ENCODE measurements at places on chromosomes 13 and 19.

DNA sequence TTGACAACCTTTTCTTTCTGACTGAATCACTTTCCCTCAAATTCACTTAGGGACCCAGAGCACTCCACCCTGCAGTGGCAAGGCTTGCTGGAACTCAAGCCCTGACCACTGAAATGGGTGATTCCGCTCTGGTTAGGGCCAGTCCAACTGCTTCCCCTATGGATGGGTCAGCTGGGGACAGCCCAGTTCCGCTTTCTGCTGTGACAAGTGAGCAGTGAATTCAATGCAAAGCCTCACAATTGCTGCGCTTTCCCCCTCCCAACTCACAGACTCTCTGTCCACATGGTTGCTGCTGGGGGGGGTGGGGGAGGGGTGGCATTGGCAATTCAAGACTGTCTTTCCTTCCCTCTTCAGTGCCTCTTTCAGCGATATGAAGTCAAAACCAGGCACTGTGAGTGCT, 18.7 kb downstream of the CD70 start:
- DNase-seq = no peak

- DNase-seq = peak; percentile 4
These were observed 15.0 kb downstream of the TSHZ3 start for GRCh38 chr19:31334101-31334848.

- DNase-seq = no peak
These were observed 28.0 kb upstream of the C1QTNF9 start for GRCh38 chr13:24281188-24282008.

DNA sequence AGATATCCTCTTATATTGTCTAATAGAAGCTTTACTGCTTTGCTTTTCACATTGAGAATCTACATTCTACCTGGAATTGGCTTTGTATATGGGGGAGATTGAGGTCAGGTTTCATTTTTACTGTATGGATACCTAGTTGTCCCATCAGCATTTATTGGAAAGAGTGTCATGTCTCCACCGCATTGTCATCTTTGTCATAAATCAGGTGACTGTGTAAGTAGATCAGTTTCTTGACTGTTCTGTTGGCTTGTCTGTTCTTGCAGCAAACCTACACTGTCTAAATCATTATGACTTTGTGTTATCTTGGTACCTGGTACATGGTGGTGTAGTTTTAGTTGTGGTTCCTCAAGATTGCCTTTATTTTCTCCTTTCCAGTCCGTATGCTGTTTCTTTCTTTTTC, 5.8 kb downstream of the URI1 start:
- no peak for DNase-seq

DNA sequence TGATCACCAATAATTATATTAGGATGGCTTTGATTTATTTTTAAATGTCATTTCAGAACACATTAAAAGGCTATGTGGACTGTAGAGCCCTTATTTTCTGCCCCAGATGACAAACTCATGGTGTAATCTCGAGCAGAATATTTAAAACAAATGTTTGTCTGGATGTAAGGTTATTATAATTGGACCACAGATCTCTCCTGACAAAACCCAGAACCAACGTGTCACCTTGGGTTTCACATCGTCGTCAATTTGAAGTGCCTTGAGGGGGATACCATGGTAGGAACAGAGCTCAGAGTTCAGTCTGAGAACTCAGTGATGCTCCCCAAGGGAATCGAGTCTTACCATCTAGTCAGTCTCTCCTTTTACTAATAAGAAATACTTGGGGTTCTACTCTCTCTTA, 2.8 kb downstream of the SACS start:
- DNase-seq = no peak

DNA sequence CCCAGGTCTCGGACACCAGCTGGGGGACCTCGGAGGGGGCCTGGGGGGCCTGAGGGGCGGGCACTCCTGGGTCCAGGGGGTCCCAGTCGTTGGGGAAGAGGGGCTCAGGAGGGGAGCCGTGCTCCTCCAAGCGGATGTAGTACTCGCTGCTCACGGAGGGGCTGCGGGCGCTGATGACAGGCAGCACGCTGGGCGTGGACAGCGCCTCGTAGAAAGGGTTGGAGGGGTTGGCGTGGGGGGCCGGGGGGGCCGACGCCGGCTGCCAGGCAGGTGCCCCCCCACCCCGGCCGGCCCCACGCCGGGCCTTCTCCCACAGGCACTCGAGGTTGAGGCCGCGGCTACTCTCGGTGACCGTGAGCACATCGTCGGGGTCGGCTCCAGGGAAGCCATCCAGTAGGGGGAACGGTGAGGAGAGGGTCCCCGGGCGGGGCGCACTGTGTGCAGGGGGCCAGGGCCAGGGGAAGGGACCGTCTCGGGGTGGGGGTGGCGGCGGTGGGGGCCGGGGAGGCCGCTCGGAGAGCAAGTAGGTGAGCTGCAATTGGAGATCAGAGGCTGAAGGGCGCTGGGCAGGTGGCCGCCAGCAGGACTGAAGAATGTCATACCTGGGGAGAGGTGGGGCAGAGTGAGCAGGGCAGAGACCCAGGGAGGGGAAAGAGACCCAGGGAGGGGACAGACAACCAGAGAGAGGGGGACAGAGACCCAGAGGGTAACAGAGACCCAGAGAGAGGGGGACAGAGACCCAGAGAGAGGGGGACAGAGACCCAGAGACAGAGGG, 12.1 kb downstream of the LMTK3 start:
- no peak for DNase-seq

DNA sequence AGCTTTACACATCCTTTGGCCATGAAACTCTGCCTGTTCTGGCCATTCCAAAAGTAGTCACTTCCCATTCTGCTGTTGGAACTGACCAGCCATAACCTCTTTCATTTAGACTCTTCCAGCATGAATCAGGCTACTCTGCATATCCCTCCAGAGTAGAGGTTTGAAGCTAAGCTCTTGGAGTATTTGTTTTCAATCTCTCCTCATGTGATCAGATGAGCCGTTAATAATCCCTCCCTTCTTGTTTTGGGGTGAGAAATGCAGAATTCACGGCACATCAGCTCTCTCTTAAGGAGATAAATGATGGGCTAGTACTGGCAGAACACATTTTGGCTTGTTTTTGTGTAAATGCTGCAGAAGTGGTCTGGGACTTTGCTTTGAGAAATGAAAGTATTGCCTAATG, 519.9 kb downstream of the PCDH17 start:
- DNase-seq = no peak

GRCh38 chr13:42652642-42653415, 78.9 kb downstream of the TNFSF11 start:
- DNase-seq = no peak

DNA sequence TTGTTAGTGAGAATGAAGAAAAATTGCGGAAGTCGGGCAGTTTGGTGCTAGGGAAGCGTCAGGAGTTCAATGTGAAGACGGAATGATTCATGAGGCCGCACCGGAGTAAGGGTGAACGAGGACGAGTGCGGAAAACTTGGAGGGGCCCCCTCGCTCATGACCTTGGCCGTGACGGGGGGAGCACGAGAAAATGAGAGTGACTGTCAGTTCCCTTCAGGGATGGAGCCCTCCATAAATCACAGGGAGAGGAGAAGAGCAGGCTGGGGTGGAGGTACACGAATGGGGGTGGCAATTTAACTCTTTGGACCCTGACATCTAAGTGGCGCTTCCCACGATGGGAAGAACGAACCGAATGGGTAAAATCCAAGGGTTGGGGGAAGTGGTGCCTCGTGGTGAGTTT, 486.4 kb downstream of the TSHZ3 start:
- DNase-seq = no peak

GRCh38 chr13:114038211-114038613, 64.3 kb upstream of the C13orf46 start:
- no peak for DNase-seq

GRCh38 chr13:34628209-34628682, 313.8 kb upstream of the NBEA start:
- DNase-seq = no peak

DNA sequence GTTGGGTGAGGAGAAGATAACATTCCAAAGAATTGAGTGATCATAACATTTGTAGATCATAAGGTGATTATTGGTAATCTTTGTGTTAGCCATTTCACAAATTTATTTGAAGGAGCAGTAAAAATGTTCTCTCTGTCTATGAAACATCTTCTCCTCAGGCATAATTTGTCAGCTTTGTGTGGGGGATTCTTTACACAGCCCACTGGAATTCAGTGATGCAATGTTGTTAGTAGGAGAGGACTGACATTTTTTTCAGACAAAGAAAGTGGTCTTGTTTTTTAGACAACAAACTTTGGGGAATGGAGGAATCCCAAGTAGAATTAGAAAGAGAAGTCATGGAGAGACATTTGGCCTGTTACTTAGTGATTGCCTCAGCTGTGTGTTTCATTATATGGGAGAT, 100.3 kb downstream of the ITGBL1 start:
- DNase-seq = no peak

DNA sequence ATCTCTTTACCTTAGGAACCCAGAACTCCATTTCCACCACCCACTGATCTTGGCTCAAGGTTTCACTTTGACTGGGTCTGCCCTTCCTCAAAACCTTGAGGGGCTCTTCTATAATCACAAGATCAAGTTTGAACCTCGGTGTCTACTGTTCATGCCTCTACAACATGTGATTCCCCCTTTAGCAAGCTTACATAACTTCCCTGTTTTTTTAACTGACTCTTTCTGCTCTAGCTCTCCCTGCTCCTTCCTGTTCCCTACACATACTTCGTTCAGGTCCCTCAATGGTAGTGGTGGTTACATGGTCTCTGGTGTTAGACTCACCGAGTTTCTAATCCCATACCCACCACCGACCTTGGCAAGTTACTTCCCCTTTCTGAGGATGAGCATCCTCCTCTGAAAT, 26.7 kb downstream of the CEACAM8 start:
- no peak for DNase-seq

DNA sequence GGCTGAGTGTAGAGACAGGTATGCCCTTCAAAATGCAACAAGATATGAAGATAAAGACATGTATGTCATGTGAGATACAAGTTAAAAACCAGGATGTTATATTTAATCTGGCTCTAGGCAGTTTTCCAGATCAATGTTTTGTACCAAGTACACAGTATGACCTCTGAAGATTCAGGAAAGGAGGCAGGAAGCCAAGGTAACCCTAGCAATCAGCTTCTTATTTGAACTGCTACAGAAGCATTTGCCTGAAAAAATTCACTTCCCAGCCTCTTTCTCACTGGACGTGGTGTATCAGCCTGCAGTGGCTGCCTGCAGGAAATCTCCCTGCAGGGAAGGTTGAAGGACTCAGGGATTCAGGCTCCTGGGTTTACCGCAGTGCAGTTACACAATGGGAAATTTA, 24.1 kb downstream of the OLFM4 start:
- no peak for DNase-seq

- DNase-seq = peak; percentile 42
These were observed 83.9 kb downstream of the ING1 start for GRCh38 chr13:110797230-110797877.

DNA sequence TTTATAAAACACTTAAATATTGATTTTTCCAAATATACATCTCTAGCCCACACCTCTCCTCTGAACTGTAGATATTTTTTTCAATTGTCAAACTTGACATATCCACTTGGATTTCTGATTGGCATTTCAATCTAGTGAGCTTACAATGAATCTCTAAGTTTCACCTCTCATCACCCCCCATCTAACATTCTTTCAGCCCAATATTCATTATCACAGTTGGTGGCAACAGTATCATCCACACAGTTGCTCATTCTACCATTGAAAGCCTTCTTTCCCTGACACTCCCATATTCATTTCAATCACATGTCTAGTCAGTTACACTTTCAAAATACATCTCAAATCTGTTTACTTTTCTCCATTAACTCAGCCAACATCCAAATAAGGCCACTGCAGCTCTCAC, 385.2 kb downstream of the PCDH20 start:
- no peak for DNase-seq

GRCh38 chr13:30065181-30065580, 214.8 kb upstream of the UBL3 start:
- DNase-seq = no peak

DNA sequence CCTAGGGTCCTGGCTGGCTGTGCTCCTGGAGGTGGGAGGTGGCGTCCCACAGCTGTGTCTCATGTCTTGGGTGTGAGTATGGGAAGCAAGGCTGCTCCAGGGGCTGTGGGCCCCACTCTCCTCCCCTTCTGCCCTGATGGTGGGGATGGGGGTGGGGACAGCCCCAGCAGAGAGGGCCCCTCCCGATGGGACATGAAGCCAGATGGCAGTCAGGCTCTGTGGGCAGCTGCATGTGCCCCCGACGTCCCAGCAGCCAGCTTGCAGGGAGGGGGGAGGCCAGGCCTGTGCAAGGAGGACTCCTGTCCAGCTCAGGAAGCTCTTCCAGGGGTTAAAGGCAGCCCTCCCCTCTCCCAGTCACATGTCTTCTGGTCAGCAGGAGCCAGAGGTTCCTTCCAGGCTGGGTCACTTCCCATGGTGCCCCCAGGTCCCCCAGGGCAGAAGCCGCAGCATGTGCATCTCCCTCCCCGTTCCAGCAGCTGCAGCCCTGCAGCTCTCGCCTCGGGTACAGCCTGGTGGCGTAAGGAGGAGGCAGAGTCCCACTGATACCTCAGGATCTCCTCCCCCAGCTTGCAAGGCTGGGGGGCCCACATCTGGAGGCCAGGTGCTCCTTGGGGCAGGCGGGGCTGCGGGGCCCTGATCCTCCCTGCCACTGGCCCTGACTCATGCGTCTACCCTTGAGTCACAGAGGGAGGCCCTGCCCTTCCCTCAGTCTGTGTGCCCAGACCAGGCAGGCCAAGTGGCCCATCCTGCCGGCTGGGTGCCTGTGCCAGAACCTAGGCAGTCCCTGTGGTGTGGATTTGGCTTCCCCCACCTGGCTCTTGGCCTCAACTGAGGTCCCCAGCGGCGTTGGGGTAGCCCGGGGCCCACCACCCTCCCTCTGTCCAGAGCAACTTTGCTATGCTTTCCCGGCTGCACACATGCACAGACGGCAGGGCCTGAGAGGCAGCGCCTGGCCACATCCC, 13.0 kb downstream of the YIPF2 start:
- peak; percentile 92 for DNase-seq

- DNase-seq = no peak
These were observed 455.4 kb downstream of the FGF14 start for GRCh38 chr13:101946401-101946800.

- no peak for DNase-seq
These were observed 322.5 kb upstream of the ZNF507 start for GRCh38 chr19:32022731-32023563.

DNA sequence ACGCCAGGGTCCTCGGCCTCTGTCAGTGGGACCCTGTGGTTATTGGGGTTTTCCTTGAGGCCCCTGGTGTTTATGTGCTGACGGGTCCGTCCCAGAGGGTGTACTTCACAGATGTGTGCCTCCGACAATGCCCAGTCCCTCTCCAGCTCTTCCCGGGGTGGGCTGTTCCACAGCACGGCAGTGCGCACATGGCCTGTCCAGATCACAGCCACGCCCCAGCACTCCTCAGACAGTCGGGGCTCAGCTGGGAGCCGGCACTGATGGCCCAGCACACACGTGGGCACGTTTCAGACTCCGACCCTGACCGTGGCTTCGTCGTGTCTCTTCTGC, 16.9 kb upstream of the F7 start:
- no peak for DNase-seq

All from MCF 10A (cell line).